GM12878 (cell line): ENCODE measurements at places on chromosomes 11 and 22. TPM values are rescaled to one million over a fixed set of nuclear protein-coding genes. Genes with fewer than 3 reads are reported as not detected.

NAALAD2 gene
- total RNA-seq, result not detected in 2 replicates

TOMM22 gene
- 133 and 134 TPM in 2 replicates for total RNA-seq

- DNase-seq, result no peak
- H3K36me3 ChIP-seq, result no peaks in the 10 kb centered on the region
- H3K27me3 ChIP-seq, result 0 out of 2 replicates have a peak, but pooled peaks cover 2% of the 10 kb centered on the region
- no peaks in the 10 kb centered on the region for H3K4me1 ChIP-seq
- H3K27ac ChIP-seq, result no peak overlapping the region
Observed at GRCh38 chr11:19919050-19919561, 206.5 kb downstream of the NAV2 start.

PANX2 gene
- total RNA-seq, result 0.32 and 0.44 TPM in 2 replicates

CHCHD10 gene
- total RNA-seq, result 237 and 241 TPM in 2 replicates

- peaks cover 29% of the 10 kb centered on the region for H3K4me1 ChIP-seq
- H3K4me3 ChIP-seq, result no peak overlapping the region
- peak overlapping the region; percentile 85 for H3K27ac ChIP-seq
- no peaks in the 10 kb centered on the region for H3K27me3 ChIP-seq
Observed at GRCh38 chr11:119673052-119673758, 55.8 kb downstream of the NECTIN1 start.

C11orf16 gene
- not detected in 2 replicates for total RNA-seq

DNA sequence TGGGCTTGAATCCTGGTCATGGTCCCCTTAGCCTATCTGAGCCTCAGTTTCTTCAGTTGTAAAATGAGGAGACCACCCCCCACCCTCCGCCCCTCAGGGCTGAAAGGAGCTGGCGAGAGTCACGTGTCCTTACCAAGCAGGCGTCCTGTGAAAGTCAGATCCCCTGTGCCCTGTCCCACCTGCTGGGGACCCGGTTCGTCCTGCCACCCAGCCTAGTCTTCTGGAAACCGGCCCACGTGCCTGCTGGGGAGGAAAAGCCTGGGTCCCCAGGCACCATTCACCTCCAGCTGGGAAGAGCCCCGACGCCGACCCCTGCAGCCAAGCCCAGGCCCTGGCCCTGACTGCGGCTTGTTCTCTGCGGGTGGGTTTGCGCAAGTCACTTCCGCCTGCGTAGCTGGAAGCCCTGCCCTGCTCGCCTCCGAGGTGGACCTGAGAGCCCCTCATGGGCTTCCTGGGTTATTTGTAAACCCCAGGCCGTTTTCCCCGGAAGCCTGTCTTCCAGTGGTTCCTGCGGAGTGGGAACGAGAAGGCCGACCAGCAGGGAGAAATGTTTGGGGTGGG is 679 bp upstream of the SSH3 start:
- no peak for DNase-seq
- H3K4me3 ChIP-seq, result no peak overlapping the region
- no peak overlapping the region for H3K27ac ChIP-seq
- no peaks in the 10 kb centered on the region for H3K4me1 ChIP-seq
- H3K36me3 ChIP-seq, result no peaks in the 10 kb centered on the region

- H3K27ac ChIP-seq, result no peak overlapping the region
- H3K4me3 ChIP-seq, result no peak overlapping the region
- H3K36me3 ChIP-seq, result no peaks in the 10 kb centered on the region
Observed at GRCh38 chr11:117835576-117835975, 11.0 kb upstream of the FXYD2 start.

- H3K36me3 ChIP-seq, result no peaks in the 10 kb centered on the region
- H3K27ac ChIP-seq, result no peak overlapping the region
- H3K4me1 ChIP-seq, result no peaks in the 10 kb centered on the region
- no peak overlapping the region for H3K4me3 ChIP-seq
Observed at GRCh38 chr11:71103266-71103665, 149.1 kb downstream of the SHANK2 start.

DNA sequence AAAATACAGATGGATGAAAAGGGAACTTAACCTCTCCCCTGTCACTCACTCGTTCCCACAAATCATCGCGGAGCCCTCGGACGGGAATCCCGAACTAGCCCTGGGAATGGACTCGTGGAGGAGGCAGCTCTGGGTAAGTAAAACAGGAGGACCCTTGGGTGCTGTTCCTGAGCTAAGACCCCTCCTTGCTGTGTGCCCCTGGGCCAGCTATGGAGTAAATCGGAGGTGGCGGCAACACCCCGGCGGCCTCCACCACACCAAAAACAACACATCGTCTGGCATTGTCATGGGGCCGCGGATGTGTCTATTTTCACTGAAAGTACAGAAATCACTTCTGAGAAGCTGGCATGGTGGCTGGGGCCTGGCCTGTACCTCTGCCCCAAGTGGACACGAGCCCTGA is 12.1 kb downstream of the CPT1A start:
- H3K4me1 ChIP-seq, result peaks cover 17% of the 10 kb centered on the region
- H3K36me3 ChIP-seq, result no peaks in the 10 kb centered on the region
- no peak overlapping the region for H3K4me3 ChIP-seq
- H3K27ac ChIP-seq, result no peak overlapping the region
- no peaks in the 10 kb centered on the region for H3K27me3 ChIP-seq
- DNase-seq, result no peak

GRCh38 chr22:23820748-23821211 is 18.0 kb downstream of the DERL3 start:
- H3K27me3 ChIP-seq, result no peaks in the 10 kb centered on the region
- no peak overlapping the region for H3K4me3 ChIP-seq
- peaks cover under 1% of the 10 kb centered on the region for H3K4me1 ChIP-seq
- no peak overlapping the region for H3K27ac ChIP-seq
- no peak for DNase-seq
- peaks cover 42% of the 10 kb centered on the region for H3K36me3 ChIP-seq

DNA sequence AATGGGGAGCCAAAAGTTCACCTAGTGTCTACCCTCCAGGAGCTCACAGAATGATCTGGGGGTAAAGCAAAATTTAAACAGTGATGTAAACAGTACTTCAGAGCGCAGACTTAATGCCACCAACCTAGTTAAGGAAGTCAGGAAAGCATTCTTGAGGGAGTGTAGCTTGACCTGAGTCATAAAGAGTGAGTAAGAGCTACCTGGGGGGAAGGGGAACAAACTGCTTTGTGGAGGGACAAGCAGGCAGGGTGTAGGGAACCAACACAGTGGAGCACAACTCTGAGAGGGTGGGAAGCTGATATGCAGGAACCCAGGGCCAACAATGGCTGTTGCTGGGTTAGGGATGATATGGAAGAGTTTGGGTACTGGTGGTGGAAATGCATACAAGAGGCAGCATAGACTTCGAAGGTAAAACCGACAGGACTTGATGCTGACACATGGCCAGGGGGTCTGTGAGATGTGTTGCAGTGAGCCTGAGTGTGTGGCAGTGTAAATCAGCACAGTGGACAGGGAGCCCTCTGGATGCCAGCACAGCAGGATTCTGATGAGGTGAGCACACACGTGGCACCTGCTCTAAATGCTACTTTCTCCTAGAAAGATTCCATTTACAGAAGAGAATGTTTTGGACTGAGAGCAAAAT is 58.3 kb upstream of the CYP2D6 start:
- DNase-seq, result no peak
- no peak overlapping the region for H3K27ac ChIP-seq
- H3K36me3 ChIP-seq, result no peaks in the 10 kb centered on the region
- H3K27me3 ChIP-seq, result no peaks in the 10 kb centered on the region
- no peaks in the 10 kb centered on the region for H3K4me1 ChIP-seq

DNA sequence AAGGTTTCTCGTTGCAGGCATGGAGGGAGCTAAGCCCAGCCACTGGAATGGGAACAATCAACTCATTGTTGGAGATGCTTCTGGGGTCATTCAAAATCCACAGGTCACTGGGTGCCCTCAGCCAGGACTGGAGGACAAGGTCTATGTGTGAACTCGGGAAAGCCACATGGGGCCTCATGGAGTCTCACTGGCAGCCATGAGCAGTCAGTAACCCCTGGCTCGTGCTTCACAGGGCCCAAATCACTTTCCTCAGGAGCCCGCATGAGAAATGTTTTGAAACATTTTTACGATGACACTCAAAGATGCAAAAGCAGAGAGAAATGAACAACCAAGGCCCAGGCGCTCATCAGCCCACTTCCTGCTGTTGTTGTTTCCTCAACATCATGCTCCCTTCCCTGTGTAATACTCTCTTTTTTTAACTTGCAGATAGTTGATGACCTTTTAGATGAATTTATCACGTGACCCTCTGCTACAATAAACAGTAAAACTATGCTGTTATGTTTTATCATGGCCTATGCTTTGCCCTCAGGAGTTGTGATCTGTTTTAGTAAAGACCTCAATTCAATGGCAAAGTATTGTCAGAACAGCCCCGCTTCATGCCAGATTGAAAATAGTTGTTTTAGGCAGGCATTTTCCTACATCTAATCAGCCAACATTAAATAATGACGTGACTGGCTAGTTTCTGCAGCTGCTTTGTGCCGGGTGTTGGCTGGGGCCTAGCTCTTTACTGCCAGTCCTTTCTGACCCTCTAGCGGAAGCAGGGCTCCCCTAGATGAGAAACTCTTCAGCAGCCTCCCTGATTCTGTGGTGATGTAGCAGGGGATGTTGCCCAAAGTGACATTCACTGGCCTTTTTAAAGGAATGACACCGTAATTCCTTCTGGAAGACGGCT is 39.7 kb downstream of the ADAMTS15 start:
- H3K27ac ChIP-seq, result no peak overlapping the region
- H3K36me3 ChIP-seq, result no peaks in the 10 kb centered on the region
- H3K4me1 ChIP-seq, result no peaks in the 10 kb centered on the region
- no peak overlapping the region for H3K4me3 ChIP-seq

DNA sequence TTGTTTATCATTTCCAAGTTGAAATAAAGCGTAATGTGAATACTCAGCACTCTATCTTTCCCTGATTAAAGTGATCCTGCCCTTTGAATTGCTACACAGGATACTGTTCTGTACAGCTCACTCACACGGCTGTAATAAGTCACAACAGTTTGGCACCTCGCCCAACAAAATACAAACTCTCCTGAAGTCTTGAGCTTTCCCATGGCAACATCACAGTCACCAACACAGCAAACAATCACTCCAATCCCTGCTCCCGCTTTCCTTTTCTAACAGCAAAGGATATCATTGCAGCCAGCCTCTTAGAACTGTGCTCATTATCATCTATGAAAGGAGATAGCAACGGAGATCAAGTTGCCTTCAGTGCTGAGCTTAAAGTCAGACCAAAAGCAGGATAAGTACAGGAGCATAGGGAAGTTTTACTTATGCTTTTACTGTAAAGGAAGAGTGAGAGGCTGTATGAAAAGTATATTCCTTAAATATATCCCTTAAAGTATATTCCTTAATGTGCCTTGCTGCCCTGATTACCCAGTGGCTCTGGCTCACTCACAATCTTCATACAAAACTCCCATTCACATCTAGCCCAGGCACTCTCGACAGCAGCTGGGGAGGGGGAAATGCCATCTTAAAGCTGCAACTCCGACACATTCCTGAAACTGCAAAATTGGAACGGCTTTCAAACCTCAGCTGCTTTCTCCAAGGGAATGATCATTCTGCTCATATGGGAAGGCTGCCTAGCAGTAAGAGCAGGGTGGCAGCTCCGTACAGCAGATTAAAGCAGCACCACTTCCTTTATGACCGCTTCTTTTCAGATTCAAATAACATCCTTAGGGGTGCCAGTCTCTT is 35.8 kb downstream of the MAML2 start:
- H3K4me3 ChIP-seq, result no peak overlapping the region
- no peaks in the 10 kb centered on the region for H3K4me1 ChIP-seq
- H3K27me3 ChIP-seq, result no peaks in the 10 kb centered on the region
- no peak overlapping the region for H3K27ac ChIP-seq
- no peaks in the 10 kb centered on the region for H3K36me3 ChIP-seq

DNA sequence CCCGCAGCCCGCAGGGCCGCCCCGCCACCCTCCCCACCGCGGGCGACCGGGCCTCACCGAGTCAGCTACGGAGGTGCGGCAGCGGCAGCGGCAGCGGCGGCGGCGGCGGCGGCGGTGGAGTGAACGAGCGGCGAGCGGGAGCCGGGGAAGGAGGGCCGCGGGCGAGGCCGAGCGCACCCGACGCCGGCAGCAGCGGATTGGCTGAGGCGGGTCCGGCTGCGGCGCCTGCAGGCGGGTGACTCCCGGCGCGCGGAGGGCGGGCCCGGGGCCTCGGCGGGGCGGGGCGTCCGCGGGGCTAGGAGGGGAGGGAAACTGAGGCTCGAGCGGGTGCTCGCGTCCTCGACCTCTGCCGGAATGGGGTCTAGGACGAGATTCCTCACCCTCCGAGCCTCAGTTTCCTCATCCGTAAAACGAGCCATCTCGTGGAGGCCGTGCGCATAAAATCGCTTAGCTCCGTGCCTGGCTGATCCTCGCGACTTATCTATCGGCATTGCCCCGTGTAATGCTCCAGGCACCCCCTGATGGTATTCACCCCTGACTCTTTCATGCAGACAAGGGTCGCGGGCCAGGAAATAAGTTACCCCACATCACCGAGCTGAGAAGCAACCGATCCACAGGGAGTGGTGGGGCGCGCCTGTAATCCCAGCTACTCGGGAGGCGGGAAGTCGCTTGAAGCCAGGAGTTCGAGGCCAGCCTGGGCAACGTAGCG is at the start of gene CPT1A:
Gene CPT1A (minus strand): TSS at position 199 of the 709 bp plus-strand sequence. CDS start 26,442 bp downstream, outside the sequence.
- DNase-seq, result no peak
- no peaks in the 10 kb centered on the region for H3K27me3 ChIP-seq
- peak within 1 kb of the TSS; percentile 85 for H3K4me3 ChIP-seq
- H3K36me3 ChIP-seq, result no peaks in the 10 kb centered on the region

GRCh38 chr11:123670081-123670480 is 15.7 kb upstream of the SCN3B start:
- DNase-seq, result no peak
- H3K27ac ChIP-seq, result no peak overlapping the region
- H3K27me3 ChIP-seq, result peaks cover 3% of the 10 kb centered on the region; the same call in 1 of the 2 replicates
- no peaks in the 10 kb centered on the region for H3K4me1 ChIP-seq
- no peaks in the 10 kb centered on the region for H3K36me3 ChIP-seq

DNA sequence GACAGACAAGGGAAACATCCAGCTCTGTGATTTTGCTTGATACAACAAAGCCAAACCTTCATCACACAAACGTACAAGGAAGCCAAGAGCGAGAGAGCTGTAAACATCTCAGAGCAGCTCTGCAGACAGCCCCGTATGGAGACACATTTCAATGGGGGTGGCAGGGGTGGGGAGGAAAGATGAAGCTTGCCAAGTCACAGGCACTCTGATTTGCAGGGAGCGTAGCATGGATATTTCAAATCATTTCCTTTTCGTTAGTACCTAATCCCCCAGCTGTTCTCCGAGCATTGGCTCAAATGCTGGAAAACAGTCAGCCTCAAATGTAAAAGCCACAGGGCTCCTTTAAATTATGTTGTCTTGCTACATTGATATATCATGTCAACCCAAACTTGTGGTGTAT is 458.9 kb upstream of the CADM1 start:
- H3K36me3 ChIP-seq, result no peaks in the 10 kb centered on the region
- no peaks in the 10 kb centered on the region for H3K27me3 ChIP-seq
- no peak overlapping the region for H3K27ac ChIP-seq
- H3K4me1 ChIP-seq, result no peaks in the 10 kb centered on the region
- DNase-seq, result no peak

GRCh38 chr11:3359092-3359824 is 19.7 kb downstream of the ZNF195 start:
- DNase-seq, result no peak
- H3K27ac ChIP-seq, result no peak overlapping the region
- H3K27me3 ChIP-seq, result no peaks in the 10 kb centered on the region
- H3K4me1 ChIP-seq, result no peaks in the 10 kb centered on the region

BACE1-AS gene
- total RNA-seq, result 3.7 and 4.7 TPM in 2 replicates

- no peak for DNase-seq
- H3K27me3 ChIP-seq, result no peaks in the 10 kb centered on the region
- no peak overlapping the region for H3K27ac ChIP-seq
- H3K4me3 ChIP-seq, result no peak overlapping the region
- H3K36me3 ChIP-seq, result no peaks in the 10 kb centered on the region
Observed at GRCh38 chr22:43094085-43094484, 4.9 kb upstream of the TTLL1 start.
